Umbilical cord (tissue), 2 donors: ENCODE measurements at places on chromosomes 6 and 20. TPM values are rescaled to one million over a fixed set of nuclear protein-coding genes. Genes with fewer than 3 reads are reported as not detected.
A peak's percentile ranks its signal among the peaks of the same experiment; 100 is the strongest.

Gene TNNC2
- total RNA-seq: not detected

DNA sequence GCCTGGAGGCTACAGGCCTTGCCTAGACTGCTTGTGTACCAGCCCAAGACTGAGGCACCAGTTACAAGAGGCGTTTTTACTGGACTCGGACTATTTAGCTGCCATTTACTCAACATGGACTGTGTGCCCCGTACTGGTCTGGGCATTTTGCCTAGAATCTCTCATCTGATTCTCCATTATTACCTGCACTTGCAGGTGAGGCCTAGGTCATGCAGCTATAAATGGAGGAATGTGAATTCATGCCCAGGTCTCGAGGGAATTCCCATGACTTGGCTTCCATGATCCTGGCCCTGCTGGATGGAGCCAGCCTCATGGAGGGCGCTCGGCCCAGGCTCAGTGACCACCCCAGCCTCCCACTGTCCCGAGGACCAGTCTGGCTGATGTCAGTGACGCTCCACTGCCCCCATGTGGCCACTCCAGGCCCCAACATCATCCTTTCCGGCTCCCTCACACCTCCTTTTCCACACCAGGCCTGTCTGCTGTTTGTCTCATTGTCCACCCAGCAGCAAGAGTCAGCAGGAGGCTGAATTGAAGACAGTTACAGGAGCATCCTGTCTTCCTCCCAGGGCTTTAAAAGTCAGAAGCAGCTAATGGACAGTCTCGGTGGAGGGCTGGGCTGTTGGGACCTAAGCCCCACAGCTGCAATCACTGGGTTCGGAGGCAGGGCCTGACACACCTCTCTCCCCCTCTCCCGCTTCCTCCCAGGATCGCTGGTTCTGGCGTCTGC is 8.7 kb downstream of the MMP24OS start:
- DNase-seq: peak; percentile 24

- no peak for DNase-seq
These were observed 94.6 kb downstream of the ADGB start for GRCh38 chr6:146693342-146693741.

GRCh38 chr20:38294076-38294591 is 9.8 kb upstream of the BPI start:
- no peak for DNase-seq

DNA sequence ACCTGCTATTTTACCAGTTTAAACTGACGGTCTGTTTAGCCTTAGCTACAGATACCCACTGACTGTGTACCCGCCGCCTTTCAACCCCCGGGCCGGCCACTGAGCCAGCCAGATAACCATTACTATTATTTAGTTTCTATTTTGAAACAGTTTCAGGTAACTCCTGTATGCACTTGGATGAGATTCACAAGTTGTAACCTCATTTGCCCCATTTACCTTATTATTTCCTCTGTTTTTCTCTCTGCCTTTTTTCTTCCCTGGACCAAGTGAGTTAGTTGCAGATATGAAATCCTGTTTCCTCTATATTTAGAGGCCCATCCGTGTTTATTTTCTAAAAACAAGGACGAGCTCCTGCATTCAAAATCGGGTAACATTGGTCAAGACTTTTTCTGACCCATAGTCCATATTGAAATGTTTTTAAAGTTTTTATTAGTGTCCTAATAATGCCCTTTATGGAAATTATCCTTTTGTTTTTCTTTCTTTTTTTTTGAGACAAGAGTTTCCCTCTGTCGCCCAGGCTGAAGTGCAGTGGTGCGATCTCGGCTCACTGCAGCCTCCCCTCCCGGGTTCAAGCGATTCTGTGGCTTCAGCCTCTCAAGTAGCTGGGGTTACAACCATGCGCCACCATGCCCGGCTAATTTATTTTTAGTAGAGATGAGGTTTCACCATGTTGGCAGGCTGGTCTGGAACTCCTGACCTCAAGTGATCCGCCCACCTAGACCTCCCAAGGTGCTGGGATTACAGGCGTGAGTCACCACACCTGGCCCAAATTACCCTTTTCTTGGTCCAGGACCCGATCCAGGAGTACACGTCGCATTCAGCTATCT is 767 bp downstream of the AP5S1 start:
- no peak for DNase-seq

DNA sequence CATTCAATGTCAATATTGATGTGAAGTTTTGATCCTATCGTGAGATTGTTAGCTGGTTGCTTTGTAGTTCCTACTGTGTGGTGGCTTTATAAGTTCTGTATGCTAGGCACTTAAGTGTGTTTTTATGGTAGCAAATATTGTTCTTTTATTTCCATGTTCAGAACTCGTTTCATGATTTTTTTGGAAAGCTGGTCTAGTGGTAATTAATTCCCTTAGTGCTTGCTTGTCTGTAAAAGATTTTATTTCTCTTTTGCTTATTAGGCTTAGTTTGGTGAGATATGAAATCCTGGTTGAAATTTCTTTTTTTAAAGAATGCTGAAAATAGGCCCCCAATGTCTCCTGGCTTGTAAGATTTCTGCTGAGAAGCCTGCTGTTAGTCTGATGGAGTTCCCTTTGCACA is 27.8 kb upstream of the PLCB1 start:
- no peak for DNase-seq

Gene LAMA4
- 336 TPM for total RNA-seq

GRCh38 chr6:53373638-53374037 is 24.9 kb upstream of the ELOVL5 start:
- DNase-seq: no peak

- peak; percentile 75 for DNase-seq
These were observed 36.0 kb downstream of the ATXN1 start for GRCh38 chr6:16725145-16725864.

GRCh38 chr6:36759148-36759759 is 61.6 kb downstream of the RAB44 start:
- DNase-seq: peak; percentile 80

DNA sequence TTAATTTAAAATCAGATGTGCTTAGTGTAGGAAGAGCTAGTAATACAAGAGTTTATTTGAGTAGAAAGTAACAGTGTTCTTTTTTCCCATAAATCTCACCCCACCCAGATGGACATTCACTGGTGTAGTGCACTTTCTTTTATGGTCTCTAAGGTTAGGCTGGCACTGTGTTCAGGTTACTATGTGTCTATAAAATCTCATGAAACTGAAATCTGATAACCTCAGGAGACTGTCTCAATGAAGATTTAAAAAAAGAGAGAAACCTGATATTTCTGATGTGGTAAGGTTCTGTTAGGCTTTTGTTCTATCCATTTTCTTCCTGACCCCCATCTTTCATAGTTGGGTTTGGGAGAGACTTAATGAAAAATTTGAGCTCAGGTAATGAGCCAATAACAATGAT is 101.2 kb upstream of the CLVS2 start:
- no peak for DNase-seq

Gene CCN6
- 6.7 TPM for total RNA-seq

GRCh38 chr6:77464495-77464867 is 1.2 kb upstream of the HTR1B start:
- DNase-seq: no peak
